IPS DF 6.9 (cell line): ENCODE measurements at places on chromosomes 11 and 22.

GRCh38 chr11:71991494-71991893, 7.2 kb upstream of the IL18BP start:
- no peak for DNase-seq

- no peak for DNase-seq
Measured at GRCh38 chr22:28072066-28072465, 153.0 kb upstream of the PITPNB start.

- no peak for DNase-seq
Measured at GRCh38 chr11:127066401-127067090, 66.0 kb upstream of the KIRREL3 start.

DNA sequence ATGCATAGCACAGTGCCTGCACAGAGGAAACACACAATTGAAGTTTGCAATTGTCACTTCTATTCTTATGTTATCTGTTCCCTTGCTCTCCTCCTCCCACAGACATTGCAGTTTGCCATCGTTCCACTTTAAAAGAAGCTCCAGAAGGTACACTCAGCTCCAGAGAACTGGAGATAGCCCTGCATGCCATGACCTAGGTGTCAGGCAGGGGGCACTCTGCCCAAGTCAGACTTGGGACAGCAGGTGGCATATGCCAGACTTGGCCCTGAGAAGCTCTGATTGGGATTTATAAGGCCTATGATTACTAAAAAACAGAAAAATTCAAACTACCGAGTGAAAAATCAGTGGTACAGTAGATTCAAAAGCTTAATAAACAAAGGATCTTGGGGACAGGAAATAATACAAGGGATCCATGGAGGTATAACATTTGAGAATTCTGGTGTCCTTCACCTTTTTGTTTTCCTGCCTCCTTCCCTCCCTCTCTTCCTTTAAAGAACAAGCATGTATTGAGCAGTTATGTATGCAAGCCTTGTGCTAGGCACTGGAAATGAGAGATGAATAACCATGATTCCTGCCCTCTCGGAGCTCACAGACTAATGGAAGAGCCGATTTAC, 40.0 kb downstream of the TENM4 start:
- peak; percentile 39 for DNase-seq

DNA sequence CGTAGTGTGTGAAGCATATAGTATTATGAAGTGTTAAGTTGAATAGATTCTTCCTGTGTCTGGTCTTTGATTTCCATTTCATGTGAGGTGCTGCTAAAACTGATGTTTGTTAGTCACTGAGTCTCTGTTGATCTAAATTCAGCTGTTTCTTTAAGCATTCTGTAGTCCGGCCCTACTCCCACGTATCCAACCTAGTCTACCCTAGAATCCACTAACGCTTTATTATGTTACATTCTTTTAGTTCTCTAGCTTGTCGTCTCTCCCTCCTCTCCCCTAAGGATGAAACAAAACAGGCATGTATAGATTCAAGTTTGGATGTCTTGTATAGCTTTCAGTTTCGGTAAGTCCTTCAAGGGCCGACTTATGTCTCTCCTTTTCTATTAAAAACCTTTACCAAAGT, 4.1 kb downstream of the WEE1 start:
- no peak for DNase-seq

- no peak for DNase-seq
Measured at GRCh38 chr11:78350091-78350645, 67.5 kb downstream of the GAB2 start.

DNA sequence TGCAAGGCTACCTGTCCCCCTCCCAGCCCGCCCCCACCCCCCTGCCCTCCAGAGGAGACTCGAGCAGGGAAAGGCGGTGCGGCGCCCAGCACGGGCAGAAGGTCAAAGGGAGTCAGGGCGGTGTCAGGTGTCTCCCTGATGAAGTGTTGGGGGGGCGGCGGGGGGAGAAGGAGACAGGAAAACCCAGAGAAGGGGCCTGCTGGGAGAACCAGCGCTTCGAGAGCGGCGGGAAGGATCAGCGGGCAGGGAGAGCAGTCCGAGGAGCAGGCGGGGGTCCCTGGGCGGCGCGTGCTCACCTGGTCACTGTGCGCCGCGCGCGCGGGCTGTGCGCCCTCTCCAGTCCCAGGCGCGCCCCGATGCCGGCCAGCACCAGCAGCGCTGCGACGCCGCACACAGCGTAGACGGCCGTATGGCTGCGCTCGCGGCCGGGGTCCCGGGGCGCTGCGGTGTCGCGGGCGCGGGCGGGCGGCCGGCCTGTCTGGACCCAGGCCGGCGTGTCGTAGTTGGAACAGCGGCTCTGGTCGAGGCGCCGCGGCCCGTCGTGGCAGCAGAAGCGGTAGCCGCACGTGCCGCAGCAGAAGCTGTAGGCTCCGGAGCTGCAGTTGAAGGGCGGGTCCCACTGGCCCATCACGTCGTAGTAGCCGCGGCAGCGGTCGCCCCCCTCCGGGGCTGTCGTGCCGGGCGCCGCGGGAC, 886 bp downstream of the SHISA8 start:
- no peak for DNase-seq

GRCh38 chr11:50155508-50155907, 122.8 kb downstream of the OR4C45 start:
- DNase-seq: no peak

DNA sequence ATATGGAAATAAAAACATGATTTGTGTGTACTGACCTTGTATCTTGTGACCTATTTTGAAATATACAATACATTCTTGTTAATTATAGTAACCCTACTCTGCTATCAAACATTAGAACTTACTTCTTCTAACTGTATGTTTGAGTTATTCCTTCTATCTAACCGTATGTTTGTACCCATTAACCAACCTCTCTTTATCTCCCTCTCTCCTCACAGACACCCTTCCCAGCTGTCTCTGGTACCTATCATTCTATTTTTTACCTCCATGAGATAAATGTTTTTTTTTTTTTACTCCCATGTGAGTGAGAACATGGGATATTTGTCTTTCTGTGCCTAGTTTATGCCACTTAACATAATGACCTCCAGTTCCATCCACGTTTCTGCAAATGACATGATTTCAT, 128.7 kb downstream of the DDX10 start:
- DNase-seq: no peak

- DNase-seq: no peak
Measured at GRCh38 chr11:11074686-11075335, 217.0 kb upstream of the ZBED5 start.

DNA sequence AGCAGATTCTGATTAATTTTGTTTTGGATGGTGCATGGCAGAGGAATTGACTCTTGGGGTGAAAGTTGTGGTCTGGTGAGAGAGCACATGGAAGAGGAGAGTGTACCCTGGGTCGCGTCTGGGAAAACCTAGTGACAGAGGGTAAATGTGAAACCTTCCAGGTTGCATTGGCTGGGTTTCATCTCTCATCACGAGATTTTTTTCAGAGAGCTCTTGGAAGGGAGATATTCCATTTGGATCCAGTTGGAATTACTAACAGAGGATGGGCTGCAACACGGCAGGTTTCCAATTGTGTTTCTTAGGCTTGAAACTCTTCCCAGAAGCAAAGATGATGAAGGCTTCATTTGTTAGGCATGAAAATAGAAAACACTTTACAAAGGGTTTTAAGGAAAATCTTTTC, 109.7 kb upstream of the MTMR2 start:
- DNase-seq: no peak

DNA sequence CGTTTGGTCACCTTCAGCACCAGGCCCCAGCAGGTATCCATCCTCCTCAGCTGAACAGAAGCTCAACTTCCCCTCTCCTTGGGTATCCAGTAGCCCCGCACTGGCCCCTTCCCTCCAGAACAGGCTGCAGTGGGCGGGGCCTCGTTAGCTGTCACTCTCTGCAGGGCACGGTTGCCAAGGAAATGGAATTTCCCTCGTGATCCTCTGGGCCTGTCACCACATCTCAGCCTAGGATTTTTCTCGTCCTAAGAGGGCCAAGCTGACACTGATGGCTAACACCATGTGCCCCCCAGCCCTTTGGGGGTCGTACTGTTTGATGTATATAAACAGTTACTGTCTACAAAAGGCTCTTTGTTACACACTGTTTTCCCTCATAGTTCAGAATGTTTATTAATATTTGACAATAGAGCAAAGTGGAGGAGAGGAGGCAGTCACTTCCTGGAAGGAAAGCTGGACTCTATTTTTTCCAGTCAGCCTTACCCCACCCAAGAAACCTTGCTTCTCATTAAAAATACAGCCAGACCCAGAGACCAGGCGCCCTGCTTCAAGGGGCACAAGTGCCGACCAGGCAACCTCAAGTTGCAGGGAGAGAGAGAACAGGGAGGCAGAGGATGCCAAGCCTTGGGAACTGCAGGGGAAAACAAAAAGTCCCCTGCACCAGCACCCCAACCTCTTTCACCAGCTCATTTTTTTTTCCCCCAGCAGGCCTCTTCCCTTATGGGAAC, 44.5 kb downstream of the FEZ1 start:
- DNase-seq: no peak

GRCh38 chr22:41271787-41272186, 14.2 kb downstream of the RANGAP1 start:
- no peak for DNase-seq

DNA sequence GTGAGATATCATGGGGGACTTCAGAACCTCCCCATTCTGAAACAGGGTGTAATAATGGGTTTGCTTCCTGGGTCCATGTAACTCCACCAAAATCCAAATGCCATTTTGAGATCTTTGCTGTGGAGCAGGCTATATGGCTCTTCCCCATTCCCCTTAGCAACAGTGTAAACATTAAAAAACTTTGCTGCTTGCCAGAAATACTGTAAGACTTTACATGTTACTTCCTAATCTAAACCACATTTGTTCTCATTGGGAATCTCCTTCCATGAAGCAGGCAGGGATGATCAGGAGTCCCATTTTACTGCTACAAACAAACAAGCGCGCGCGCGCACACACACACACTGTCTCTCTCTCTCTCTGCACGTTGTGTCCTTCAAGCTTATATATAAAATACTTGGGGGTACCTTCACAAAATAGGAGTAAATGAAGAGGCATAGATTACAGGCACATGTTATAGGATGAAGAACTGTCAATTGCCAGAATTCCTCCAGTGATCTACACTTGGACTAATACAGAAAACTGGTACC, 86.5 kb downstream of the ANO3 start:
- DNase-seq: no peak

GRCh38 chr11:35142481-35143075, 3.6 kb downstream of the CD44 start:
- DNase-seq: no peak

- no peak for DNase-seq
Measured at GRCh38 chr11:1943977-1944376, 3.2 kb upstream of the MRPL23 start.

DNA sequence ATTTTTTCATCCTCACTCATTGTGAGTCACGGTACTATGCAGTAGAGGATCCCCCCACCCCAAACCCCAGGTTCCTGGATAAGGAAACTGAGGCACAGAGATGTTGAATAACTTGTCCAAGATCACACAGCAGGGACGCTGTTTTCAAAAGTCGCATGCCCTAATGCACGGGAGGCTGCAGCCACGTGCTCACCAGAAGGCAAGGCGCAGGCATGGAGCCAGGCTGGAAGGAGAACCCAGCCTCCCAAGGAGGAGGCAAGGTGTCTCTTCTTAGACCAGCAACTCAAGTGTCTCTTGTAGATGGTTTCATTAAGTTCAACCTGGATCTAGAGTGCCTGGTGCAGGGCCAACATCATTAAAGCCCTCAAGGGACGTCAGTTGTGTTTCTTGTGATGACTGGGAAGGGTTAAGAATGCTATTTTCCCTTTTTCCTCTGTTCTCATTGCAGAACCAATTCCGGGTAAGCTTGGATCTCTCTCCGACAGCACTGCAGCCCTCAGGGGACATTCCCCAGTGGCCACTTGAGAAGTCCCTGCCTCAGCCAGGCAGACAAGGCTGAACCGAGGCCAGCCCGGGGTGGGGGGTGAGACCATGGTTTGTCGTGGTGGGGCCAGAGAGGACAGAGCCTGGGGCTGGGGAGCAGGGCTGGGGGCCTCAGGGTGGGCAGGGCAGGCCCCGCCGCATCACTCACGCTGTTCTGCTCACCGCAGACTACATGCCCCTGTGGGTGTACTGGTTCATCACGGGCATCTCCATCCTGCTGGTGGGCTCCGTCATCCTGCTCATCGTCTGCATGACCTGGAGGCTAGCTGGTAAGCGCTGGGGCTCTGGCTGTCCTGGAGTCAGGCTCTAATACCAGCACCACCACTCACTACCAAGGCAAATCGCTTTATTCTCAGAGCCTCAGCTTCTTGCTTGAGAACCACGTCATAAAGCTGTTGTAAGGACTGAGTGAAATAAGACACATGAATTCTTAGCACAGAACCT, 15.7 kb downstream of the TMEM121B start:
- DNase-seq: no peak

GRCh38 chr22:30423301-30423958, 2.1 kb upstream of the MTFP1 start:
- no peak for DNase-seq

GRCh38 chr11:65609229-65609628, 4.8 kb downstream of the MAP3K11 start:
- DNase-seq: no peak

DNA sequence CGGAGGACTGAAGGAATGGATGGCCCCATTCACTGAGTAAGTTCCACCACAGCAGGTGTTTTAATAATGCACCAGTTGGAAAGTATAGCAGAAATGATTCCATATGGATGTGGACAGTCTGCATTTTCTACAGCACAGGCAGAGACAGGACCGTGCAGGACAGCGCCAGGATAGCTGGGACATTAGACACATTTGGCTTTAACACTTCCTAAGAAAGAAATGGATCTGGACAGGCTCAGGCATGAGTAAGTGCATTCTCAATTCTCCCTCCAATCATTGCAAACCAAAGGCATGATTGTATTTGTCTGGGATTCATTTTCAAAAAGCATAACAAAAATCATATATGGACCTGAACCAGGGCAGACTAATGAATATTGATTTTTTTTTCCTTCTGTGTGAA, 233.0 kb upstream of the POU2AF2 start:
- no peak for DNase-seq

GRCh38 chr22:40928657-40929056, 22.5 kb upstream of the RBX1 start:
- no peak for DNase-seq

GRCh38 chr22:33923660-33924246, 3.5 kb upstream of the LARGE1 start:
- no peak for DNase-seq

- no peak for DNase-seq
Measured at GRCh38 chr11:12827929-12828812, 153.9 kb downstream of the TEAD1 start.

DNA sequence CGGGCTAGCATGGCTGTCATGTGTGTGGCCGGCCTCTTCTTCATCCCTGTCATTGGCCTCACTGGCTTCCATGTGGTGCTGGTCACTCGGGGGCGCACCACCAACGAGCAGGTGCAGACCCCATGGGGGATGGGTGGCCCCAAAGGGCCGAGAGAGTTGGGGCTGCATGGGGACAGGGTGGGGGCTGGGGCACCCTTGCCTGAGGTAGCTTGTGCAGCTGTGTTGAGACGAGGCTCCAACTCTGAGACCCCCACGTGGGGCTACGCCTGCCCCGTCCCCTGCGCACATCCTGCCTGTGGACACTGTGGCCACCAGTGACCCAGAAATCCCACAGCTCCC, 8.5 kb downstream of the ZDHHC8 start:
- DNase-seq: no peak

GRCh38 chr11:37072538-37073055, 474.6 kb upstream of the RAG2 start:
- DNase-seq: no peak

GRCh38 chr11:30487200-30487898, 98.8 kb downstream of the MPPED2 start:
- DNase-seq: no peak

- DNase-seq: no peak
Measured at GRCh38 chr11:128498721-128499245, 88.6 kb downstream of the ETS1 start.

- no peak for DNase-seq
Measured at GRCh38 chr22:49079027-49079725, 748.5 kb downstream of the BRD1 start.
